Caco-2 (cell line): ENCODE measurements at places on chromosomes 12 and 14. TPM values are rescaled to one million over a fixed set of nuclear protein-coding genes. Genes with fewer than 3 reads are reported as not detected.

Gene ZNF891
- 2.0 and 2.3 TPM in 2 replicates for total RNA-seq

Gene KLHL33
- not detected in 2 replicates for total RNA-seq

Gene PLEKHD1
- total RNA-seq, result 0.42 and 0.50 TPM in 2 replicates

GRCh38 chr12:42756841-42757623 lies 167.5 kb upstream of the PRICKLE1 start:
- peak; percentile 71 for DNase-seq

DNA sequence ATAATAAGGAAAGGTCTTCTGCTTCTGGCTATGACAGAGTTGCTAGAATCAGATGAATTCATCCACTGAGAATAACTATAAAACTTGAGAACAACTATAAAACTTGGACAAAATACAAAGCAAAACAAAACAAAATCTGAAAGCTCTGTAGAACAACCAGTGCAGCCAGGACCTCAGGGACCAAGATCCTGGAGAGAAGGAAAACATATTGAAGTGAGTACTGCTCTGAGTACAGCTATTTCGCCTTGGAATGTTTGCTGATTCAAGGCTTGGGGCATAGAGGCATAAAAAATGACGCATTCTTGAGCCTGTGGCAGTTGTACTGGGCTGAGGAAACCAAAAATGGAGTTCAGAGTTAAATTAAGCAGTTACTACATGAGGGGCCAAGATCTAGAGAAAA lies 21.7 kb downstream of the FOXA1 start:
- no peak for DNase-seq

DNA sequence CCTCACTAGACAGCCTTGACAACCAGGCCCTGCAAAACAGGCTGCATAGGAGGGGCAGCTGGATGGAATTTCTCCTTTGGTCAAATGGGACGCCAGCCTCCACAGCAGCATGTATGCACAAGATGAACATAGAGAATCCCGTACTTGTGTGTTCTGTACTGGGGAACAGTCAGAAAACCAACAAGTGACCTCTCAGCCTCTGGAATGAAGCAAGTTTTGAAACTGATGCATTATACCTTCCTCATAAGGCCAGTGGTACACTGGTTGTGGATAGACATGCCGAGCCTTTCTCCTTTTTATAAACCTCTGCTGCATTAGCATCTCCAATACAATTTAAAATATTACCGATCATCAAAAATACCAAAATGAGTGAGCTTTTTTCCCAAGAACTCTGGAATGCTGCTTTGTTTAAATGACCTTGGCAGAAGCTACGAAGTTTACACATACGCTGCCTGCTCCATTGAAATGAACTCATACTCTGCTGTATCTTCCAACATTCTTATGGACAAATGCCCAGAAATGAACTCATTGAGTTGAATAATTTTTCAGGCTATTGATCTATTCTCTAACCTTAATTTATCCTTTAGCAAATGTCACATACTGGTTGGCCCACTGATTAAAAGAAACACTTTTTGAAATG lies 47.6 kb upstream of the FERMT2 start:
- DNase-seq, result no peak
